ENCODE measurements at places on chromosomes 12 and 14.

- no peak for DNase-seq
These were observed 30.0 kb downstream of the NUMB start for GRCh38 chr14:73428353-73428824.

DNA sequence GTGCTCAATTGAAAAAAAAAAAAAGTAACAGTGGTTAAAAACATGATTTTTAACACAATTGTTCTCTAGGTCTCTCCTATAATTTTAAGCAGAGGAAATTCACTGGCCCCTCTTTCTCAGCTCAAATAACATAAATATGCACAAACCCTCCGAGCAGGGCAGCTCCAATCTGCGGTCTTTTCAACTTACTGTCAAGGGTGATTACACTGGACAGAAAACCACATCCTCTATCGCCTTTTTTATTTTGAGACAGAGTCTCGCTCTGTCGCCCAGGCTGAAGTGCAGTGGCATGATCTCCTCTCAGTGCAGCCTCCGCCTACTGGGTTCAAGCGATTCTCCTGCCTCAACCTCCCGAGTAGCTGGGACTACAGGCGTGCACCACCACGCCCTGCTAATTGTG is 16.5 kb upstream of the GABARAPL1 start:
- no peak for DNase-seq

GRCh38 chr12:112175361-112176155 is 50.2 kb downstream of the TRAFD1 start:
- DNase-seq, result no peak

GRCh38 chr12:99549196-99549595 is 98.4 kb upstream of the GARIN6 start:
- DNase-seq, result no peak

GRCh38 chr14:61025251-61026223 is 44.5 kb downstream of the SLC38A6 start:
- peak; percentile 72 for DNase-seq

- no peak for DNase-seq
These were observed 22.9 kb downstream of the CPSF2 start for GRCh38 chr14:92144708-92145107.

GRCh38 chr12:113385282-113385882 is 18.3 kb downstream of the SDS start:
- DNase-seq, result no peak

- peak; percentile 15 for DNase-seq
These were observed 26.2 kb upstream of the YY1 start for GRCh38 chr14:100212476-100213333.

GRCh38 chr12:20810487-20810886 is at the start of gene SLCO1B3:
Gene SLCO1B3 (plus strand): TSS chr12:20810705. CDS start chr12:20815739, 5,034 bp downstream.
- no peak for DNase-seq

- peak; percentile 10 for DNase-seq
These were observed 606 bp downstream of the CINP start for GRCh38 chr14:102362084-102362483.

GRCh38 chr12:45789025-45789424 is 59.5 kb downstream of the ARID2 start:
- no peak for DNase-seq

- no peak for DNase-seq
These were observed 3.0 kb upstream of the PPP1CC start for GRCh38 chr12:110745542-110746284.

- DNase-seq, result no peak
These were observed 2.9 kb downstream of the PRMT5 start for GRCh38 chr14:22926316-22926715.

DNA sequence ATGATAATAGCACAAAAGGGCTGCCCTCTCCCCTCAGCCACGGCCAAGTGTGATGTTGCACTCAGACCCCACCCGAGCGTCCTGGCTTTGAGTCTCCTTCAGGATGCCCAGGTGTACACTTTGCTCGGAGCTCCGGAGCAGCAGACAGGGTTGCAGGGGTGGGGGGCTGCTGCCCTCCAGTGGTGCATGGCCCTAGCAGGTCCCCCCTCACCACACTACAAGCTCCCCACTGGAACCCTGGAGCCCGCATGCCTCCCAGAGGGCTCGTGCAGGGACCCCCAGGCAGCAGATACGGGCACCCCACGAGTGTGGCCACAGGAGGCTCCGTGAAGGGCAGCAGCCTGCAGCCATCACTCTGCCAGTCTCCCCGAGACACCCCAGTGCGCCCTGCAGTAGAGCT is 69.9 kb upstream of the C14orf180 start:
- DNase-seq, result no peak

GRCh38 chr14:89988787-89989186 is 33.1 kb downstream of the TDP1 start:
- DNase-seq, result no peak

DNA sequence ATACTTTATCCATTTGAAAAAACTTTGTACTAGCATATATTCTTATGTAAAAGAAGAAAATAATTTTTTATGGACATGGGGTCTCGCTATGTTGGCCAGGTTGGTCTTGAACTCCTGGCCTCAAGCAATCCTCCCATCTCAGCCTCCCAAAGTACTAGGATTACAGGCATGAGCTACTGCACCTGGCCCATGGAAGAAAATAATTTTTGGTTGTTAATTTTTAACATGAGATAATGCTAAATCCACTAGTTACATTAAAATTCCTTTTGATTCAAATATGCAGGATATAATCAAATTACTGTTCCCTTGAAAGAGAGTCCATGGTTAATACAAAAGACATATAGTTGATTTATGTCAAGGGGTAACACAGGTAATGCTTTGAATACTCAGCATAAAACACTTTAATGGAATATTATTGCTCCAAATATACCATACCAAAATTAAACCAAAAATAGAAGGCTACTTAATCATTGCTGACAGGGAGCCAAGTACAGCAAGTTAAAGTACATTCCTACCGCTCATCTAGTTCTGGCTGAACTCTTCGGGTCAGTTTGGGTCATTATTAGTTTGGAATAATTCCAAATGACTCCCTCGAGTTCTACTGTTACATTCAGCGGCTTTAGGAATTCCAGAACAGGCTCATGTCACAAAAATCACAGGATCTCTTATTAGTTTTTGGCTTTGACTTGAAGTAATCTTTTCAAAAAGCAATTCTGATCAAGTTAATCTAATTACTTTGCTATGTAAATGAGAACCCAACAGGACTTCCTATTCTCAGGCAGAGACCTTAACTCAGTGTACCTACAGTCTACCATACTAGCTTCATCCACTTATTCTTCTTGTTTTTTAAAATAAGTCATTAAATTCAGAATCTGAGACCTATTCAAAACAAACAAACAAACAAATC is 6.1 kb downstream of the SOS2 start:
- no peak for DNase-seq

DNA sequence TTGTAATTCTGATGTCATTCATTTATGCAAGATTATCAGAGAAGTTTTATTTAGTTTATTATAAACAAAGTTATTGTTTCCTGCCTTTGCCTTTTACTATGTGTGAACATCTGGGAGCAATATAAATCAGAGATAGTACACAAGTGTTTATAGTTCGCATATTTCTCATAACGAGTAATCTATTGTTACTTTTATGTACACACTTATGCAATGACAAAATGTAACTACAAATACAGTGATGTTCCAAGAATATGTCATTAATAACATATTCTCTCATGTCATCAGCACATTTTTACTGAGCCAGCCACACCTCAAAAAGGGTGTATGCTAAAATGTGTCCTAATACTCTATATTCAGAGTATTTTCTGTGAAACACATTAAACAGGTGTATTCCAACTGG is 243.2 kb downstream of the ALX1 start:
- no peak for DNase-seq

DNA sequence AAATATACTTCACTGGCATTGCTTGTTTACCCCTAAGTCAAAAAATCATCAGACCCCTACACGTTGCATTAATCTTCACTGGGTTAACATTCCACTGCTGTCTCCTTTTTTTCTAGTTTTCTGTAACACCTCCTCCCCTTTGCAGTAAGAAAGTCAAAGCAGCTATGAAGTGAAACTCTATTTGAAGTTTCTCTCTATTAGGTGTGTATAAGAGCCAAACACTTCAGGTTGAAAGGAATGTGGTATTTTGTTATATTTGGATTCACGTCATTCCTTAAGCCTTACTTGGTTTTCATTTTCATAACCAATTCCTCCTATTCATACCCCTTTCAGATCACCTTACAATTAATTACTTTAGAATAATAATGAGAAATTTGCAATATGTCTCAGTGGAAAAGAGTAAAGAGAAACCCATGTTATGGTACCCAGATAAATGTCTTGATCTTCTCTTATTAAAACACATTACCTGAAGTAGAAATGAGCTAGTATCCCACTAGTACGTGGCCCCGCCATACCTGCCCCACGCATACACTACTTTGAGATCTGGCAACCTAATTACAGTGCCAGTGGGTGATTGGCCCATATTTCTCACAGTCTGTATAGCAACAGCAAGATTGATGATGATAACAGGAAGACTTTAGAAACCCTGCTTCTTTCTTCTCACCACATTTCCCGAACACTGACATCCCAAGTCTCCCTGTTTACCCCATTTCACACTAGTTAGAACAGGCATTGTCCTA is 236.4 kb upstream of the RGS6 start:
- DNase-seq, result no peak

GRCh38 chr14:87131879-87132278 is 861.1 kb downstream of the GALC start:
- no peak for DNase-seq

DNA sequence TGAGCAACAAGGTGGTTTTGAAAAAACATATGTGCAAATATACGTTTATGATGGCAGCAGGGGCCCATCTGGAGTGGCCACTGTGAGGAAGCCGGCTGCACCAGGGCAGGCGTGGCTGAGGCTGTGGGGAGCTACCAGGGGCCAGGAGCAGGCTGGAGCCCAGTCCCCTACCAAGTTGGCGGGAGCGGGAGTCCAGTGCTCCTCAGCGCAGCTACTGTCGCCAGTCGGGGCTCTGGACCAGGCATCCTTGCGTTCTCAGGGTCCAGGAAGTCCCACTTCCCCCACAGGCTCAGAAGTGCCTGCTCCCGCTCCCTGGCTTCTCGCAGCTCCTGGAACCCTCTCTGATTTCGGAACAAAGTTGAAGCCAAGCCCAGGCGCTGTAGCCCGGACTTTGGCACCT is 1377.5 kb upstream of the FLRT2 start:
- DNase-seq, result no peak

DNA sequence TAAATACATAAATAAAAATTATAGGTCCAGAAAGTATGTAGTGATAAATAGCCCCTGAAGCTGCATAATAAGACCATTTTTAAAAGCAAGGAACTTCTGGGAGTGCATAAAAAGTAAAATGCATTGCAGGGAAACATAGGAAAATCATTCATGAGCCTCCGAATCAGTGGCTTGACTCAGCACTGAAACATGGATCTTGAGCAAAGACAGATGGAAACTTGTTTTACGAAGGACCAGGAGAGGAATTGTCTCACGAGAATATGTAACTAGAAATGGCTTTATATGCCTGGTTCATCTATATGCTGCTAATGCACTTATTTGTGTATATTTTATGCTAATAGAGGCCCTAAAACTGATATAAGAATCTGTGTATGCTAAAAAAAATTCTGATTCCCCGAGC is 14.7 kb downstream of the TMEM30B start:
- no peak for DNase-seq

GRCh38 chr14:102285106-102285505 is 19.9 kb downstream of the MOK start:
- DNase-seq, result no peak

DNA sequence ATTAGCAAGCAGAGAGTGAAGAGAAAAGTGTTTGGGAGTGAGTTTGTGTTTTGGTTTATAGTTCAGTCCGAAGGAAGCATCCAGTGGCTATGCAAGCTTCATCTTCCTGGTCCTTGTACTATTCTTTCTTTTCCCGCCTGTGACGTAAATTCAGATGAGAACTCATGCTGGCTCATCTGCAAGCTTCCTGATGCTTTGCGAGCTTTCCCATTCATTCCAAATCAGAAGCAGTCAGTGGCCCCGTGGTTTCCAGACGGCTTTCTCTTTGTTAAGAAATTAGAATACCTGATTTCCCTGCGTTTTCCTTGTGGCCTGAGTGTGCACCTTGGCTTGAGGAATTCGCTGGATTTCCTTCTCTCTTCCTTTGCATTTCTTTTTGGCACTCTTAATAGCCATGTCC is 89.5 kb downstream of the TESC start:
- DNase-seq, result no peak

GRCh38 chr14:33776871-33777270 is 174.0 kb downstream of the EGLN3 start:
- no peak for DNase-seq

DNA sequence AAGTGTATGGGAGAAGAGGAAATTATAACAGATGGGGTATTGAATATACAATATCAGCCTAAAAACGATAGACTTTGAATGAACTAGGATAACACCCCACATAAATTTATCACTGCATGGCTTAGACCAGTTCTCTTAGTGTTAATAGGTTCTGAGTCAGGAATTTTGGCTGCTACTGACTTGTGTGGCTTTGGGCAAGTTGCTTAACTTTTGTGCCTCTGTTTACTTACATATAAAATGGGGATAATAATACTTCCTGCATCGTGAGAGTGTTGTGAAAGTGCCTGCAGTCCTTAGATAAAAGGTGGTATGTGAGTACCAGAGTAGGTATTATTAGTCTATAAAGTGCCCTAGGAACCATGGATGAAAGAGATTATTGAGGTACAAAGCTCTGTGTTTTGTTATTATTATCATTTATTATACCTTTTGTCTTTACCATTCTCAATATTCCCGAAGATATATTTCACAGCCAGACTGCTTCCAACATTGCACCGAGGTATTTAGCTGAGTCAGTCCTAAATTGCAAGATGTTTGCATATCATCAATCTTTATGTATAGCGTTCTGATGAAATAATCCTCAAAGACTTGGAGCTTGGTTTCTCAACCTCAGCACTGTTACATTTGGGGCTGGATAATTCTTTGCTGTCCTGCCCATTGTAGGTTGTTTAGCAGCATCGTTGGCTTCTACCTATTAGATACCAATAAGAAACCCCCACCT is 2.3 kb upstream of the PAWR start:
- DNase-seq, result no peak

DNA sequence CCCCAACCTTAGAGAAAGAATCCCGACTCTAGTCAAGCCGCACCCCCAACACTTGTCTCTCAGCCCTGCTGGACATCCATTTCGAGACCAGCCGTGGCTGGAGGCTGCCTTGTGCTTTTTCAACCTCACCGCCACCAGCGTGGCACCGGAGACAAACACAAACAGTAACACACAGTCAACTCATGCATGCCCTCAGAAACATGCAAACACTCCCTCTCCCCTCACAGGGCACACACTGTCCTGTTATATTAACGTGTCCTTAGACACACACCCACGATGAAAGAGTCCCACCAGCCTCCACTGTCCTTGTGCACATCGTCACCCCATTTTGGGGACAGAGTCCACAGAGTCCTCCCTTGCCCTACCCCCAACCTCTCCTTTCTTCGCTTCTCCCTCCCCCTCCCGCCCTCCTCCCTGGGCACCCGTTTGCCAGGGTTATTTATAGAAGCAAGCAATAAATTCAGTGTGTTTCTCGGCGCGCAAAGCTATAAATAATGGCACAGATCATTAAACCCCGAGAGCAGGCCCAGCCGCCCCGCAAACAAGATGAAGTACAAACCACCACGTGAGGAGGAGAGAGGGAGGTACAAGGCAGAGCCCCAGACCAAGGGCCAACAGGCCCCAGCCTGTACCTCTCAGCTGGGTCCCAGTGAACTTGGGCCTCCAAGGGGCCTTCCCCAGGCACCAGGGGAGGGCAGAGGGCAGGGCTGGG is 27.9 kb downstream of the SMUG1 start:
- DNase-seq, result no peak

GRCh38 chr14:104865081-104865630 is at the start of gene CEP170B:
Gene CEP170B (plus strand): TSS chr14:104865268. CDS start chr14:104868451, 3,183 bp downstream.
- DNase-seq, result peak; percentile 40
